ENCODE measurements at places on chromosomes 5 and 9. TPM values are rescaled to one million over a fixed set of nuclear protein-coding genes. Genes with fewer than 3 reads are reported as not detected.

DNA sequence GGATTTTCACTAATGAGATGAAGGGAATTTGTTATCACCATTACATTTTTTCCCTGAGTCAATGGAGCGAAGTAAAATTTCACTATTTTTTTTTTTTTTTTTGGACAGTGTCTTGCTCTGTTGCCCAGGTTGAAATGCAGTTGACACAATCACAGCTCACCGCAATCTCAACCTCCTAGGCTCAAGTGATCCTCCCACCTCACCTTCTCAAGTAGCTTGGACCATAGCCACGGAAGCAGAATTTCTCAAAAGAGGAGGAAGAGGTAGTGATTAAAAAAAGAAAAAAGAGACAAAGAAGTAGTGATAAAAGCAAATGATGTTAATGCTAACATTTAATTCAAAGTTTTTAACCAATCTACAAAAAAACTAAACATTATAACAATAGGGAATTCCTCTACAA, 29.8 kb downstream of the ELP1 start:
- DNase-seq = no peak

GRCh38 chr5:92337772-92338234, 954.7 kb upstream of the ARRDC3 start:
- DNase-seq = peak; percentile 43

The LOX gene
- total RNA-seq = 170 TPM

The IRX2 gene
- total RNA-seq = 22.5 TPM

The PHYHD1 gene
- 13.5 TPM for total RNA-seq
